ENCODE measurements at places on chromosomes 6 and 20.

- DNase-seq, result no peak
Measured at GRCh38 chr6:95117236-95117635, 460.1 kb upstream of the MANEA start.

GRCh38 chr6:24858177-24858653 lies 59.5 kb upstream of the ARMH2 start:
- no peak for DNase-seq

GRCh38 chr6:11774426-11774825 lies 4.2 kb downstream of the ADTRP start:
- DNase-seq, result no peak

GRCh38 chr6:130547723-130548122 lies 181.9 kb downstream of the TMEM200A start:
- DNase-seq, result no peak

DNA sequence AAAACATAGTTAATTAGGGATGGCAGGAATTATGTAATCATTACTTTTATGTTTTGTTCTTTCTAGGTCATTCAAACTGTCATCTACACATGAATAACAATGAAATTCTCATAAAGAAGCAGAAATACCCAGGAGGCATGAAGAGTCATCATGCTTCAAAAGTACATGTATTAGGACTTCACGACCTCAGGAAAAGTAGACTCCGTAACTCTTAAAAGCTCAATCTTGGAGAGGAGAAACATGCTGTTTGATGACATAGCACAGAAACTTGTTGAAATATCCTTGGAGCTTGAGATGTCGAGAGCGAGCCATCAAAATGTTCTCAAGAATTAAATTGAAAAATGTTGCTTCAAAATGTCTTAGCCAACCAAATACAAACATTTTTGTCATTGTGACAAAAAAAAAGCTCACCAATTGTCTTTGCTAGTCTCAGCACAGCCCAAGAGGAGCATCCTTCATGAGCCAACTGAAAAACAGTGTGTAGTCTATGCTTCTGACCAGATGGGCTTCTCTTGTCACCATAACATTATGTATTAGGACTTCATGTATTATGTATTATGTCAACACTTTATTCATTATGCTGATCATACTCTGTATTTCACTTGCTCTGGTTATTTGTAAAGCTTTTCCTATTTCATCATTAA lies 28.2 kb upstream of the ANKEF1 start:
- no peak for DNase-seq

DNA sequence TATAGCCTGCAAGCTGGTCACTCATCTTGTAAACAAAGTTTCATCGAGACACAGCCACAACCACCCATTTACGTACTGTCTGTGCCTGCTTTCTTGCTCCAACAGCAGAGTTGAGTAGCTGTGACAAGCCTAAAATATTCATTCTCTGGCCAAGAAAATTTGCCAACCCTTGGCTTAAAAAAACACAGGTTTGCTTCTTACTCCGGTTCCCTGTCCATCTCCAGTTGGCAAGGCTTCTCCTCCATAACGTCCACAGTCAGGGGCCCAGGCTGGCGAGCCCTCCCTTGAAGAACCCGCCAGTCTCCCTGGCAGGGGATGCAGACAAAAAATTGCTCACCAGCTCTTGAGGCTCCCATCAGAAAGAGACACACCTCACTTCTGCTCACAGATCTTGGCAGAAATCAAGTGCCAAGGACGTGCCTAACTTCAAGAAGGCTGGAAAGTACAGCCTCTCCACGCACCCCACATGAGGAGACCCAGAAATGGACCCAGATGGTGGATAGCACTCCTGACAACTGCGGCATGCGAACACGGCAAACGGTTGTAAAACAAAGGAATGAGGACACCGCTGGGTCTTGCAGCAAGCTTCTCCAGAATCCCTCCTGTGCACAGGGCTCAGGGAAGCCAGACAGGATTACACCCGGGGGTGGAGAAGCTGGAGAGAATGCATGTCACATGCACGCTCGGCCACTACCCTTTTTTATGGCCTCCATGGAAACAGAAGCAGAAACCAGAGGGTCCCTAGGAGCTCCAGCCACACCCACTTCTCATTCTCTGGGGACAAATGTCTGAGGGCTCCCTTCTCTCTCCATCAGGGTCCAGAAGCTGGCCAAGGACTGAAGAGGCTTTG lies 59.8 kb upstream of the SIRPA start:
- DNase-seq, result no peak

DNA sequence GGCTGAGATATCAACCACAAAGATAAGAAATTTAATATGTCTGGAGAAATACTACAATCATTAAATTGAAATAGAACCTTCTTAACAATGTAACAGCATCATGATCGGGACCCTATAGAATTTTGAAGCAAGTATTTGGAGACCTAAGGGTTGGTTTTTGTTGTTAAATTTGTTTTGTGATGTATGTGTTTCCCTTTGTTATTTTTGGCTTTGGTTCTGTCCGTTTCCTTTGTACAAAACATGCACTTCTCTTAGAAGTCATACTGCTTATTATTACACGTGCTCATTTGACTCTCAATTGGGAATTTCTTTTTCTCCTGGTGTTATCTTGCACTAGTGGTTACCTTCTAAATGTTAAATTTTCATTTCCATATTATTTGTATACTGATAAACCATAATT lies 4.0 kb upstream of the PLN start:
- DNase-seq, result no peak

GRCh38 chr20:35121186-35121585 lies 25.9 kb downstream of the EDEM2 start:
- DNase-seq, result no peak

DNA sequence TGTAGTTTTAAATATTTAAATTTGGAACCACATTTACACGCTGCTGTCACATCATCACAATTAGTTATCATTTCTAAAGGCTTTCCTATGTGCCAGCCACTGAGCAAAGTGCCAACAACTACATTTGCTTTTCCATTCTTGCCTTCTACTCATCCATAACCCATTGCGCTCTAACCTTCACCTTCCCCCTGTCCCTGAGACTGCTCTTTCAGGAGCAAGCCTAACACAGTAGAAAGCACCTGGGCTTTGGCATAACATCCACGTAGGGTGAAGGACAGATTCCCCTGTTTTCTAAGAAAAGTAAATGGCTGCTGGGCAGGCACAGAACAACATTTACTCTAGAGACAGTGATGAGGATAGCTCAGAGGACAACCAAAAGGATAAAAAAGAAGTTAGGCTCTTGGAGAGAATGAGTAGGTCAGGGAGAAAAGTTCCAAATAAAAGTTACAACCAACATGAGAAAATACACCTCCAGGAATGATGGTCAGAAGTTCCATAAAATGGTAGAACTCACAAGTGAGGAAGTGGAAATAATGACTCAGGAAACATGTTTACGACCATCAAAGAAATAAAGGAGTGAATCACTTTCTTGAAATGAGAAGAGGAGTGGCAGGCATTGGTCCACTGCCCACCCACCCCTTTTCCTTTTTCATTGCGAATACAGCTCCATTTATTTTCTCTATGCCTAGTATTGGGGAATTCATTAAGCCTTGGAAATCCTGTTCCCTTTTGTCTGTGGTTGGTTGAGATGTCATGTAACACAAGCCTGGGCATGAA lies 77.2 kb downstream of the PFDN4 start:
- DNase-seq, result no peak

- DNase-seq, result no peak
Measured at GRCh38 chr6:48951917-48952316, 511.1 kb downstream of the MMUT start.

DNA sequence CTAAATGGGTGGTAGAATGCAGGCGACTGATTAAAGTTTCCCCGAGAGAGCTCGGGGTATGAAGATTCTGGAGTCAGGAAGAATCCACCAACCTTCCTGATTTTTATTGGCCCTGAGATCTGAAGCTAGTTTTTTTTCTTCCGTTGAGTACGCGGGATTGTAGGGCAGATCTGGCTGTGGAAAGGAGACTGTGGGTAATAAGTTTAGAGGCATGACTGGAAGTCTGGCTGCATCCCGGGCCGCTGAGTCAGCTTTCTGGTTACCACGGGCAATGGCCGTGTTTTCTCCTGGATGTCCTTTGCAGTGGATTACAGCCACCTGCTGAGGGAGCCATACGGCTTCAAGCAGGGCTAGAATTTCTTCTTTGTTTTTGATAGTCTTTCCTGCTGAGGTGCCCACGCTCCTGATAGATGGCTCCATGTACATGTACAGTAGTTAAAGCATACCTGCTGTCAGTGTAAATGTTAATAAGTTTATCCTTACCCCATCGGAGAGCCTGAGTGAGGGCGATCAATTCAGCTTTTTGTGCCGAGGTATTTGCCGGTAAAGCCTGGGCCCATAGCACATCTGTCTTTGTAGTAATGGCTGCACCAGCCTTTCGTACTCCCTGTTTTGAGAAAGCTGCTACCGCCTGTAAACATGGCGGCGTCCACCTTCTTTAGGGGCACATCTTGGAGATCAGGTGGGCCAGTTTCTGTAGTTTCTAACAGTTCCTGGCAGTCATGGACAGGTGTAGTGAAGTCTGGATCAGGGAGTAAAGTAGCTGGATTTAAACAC lies 154.0 kb downstream of the TRIM27 start:
- no peak for DNase-seq

DNA sequence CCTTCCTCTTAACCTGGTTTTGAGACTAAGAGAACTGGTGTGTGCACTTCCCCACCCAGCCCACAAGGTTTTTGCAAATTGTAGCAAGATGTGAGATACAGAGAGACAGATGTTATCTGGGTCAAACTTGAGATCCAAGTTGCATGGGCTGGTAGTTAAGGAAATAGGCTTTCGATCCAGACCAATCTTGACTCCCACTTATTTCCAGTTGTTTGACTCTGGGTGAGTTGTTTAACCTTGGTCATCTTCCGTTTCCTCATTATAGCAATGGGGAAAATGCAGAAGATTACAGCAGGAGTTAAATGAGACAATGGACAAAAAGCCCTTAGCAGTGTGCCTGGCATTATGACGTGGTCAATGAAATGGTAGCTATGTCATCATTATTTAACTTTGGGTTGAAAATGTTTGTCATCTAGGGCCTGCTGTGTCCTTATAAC lies 1.7 kb downstream of the SNX21 start:
- no peak for DNase-seq

DNA sequence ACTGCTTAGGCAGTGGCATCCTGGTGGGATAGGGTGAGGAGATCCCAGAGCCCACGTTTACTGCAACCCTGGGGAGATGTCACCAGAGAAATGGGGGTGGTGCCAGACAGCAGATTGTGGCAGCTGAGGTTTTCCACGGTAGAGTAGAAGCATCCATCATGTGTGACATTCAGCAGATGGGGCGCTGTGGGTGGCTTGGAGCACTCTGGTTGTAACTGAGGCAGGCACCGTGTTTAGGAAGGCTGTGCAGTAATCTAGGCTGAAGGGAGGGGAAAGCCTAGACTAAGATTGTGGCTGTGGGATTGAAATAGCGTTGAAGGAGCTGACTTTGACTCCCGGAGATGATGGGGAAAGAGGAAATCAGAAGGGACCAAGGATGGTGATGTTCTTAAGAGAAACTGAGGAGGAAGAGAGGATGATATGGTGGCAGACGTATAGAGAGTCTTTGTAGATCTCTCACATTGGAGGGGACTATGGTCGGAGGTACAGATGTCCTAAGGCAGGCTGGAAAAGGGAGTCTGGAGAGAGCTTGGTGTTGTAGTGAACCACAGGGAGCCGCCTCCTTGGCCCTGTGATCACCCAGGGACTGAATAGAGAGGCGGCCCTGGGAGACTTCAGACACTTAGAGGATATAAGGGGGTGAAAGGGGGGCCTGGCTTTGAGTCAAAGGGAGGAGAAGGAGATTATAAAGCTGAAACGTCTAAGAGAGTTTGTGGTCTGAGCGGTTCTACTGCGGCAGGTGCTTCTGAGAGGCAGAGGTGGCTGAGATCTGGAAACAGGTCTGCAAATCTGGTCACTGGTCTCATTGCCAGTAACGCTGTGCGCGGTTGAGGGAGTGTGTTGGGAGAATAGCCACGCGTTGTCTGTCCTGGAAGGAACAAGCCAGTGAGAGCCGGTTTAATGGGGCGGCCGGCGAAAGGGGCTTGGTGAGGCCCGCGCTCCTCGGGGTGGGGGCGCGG lies 792 bp upstream of the MICA start:
- DNase-seq, result peak; percentile 14

- no peak for DNase-seq
Measured at GRCh38 chr20:35487479-35487878, 32.1 kb downstream of the CEP250 start.

DNA sequence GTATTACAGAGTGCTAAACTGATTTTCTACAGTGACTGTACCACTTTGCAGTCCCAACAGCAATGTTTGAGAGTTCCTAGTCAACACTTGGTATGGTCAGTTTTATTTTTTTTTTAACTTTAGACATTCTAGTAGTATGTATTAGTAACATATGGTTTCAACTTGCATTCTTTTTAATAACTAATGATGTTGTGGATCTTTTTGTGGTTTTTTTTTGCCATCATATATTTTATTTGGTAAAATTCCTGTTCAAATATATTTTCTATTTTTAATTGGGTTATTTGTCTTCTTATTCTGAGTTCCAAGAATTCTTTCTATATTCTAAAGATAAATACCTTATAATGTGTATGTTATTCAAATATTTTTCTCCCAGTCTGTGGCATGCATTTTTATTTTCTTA lies 189.4 kb upstream of the ECI2 start:
- DNase-seq, result no peak
